ENCODE measurements at places on chromosomes 7 and 10.
A peak's percentile ranks its signal among the peaks of the same experiment; 100 is the strongest.

DNA sequence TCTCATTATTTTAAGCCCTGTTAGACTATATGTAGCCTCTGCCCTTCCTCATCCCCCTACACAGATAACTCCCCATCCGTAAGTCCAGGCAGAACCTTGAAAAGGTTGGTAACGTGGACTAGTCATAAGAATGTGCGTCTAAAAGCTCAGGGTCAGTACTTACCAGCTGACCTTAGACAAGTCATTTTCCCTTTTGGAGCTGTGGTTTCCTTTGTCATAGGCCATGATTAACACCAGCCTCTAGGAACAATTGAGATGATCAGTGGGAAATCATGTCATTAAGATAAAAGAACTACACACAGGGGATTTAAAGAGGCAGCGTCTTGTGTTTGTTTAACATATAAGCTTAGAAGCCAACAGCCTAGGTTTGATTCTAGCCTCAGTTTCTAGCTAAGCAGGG lies 6.9 kb upstream of the UNC5B start:
- no peak for DNase-seq

DNA sequence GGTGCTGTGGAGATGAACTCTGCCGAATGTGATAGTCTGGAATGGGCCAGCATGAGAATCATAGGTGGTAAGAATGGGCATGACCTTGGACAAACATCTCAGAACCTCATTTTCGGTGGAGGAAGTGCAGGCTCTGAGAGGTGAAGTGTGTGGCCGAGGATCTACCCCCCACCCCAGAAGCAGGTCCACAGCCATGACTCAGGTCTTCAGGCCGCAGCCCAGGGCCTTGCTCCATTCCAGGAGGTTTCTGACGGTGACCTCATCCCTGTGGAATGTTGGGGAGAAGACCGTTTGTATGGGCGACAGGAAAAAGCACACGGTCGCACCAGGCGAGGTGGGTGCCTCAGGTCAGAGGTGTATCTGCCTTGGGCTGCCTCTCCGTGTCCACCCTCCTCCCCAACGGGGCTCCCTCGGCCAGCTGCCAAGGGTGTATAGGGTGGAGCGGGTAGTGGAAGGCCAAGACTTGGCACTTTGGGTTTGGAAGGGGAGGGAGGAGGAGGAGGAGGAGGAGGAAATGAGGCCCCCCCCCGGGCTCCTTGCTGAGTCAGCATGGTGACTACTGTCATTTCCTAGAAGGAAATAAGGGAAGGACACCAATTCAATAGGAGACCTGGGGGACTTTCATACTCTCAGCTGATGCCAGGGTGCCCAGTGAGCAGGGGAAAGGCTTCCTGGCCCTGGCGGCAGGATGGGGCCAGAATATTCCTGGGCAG lies 168.0 kb upstream of the RHEB start:
- peak; percentile 93 for DNase-seq

DNA sequence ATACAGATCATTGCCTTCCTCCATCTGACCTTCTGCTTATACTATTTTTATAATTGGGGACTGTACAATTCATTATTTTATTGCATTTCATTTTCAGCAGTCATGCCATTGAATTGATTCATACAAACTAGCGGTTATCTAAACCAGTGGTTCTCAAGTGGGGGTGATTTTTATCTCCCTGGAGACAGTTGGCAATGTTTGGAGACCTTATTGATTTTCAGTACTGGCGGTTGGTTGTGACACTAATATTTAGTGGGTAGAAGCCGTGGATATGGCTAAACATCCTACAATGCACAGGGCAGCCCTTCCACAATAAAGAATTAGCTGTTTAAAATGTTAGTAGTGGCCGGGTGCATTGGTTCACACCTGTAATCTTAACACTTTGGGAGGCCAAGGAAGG lies 765.9 kb downstream of the LRMDA start:
- no peak for DNase-seq

DNA sequence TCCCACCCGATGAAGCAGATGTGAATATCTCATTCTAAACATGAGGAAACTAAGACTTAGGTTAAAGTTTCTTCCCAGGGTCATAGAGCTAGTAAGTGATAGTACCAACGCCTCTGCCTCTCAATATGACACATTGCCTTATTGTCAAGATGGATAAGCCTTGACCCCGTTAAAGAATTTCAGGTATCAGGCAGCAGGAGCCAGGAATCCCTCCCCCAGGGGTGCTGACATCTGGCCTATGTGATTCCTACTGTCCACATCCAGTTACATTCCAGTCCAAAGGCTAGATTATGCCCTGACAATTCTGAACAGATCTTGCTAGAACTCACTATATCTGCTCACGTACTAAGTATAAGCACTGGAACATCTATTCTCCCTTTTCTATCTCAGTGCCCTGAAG lies 58.0 kb upstream of the ASAH2 start:
- DNase-seq: no peak

DNA sequence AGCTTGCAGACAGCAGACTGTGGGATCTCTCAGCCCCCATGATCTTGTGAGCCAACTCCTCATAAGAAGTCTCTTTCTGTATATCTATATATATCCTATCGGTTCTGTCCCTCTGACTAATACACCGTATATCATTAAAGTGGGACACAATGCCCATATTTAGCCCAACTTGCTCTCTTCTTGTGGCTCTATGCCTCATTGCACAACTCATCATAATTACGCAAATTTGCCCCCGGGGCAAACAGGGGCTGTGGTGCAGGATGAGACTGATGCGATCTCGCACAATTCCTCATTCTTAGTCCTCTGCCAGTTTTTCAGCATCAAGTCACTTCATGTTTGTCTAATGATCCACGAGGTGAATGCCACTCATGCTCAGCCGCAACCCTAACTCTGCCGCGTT lies 183.2 kb downstream of the PRPF18 start:
- peak; percentile 63 for DNase-seq

DNA sequence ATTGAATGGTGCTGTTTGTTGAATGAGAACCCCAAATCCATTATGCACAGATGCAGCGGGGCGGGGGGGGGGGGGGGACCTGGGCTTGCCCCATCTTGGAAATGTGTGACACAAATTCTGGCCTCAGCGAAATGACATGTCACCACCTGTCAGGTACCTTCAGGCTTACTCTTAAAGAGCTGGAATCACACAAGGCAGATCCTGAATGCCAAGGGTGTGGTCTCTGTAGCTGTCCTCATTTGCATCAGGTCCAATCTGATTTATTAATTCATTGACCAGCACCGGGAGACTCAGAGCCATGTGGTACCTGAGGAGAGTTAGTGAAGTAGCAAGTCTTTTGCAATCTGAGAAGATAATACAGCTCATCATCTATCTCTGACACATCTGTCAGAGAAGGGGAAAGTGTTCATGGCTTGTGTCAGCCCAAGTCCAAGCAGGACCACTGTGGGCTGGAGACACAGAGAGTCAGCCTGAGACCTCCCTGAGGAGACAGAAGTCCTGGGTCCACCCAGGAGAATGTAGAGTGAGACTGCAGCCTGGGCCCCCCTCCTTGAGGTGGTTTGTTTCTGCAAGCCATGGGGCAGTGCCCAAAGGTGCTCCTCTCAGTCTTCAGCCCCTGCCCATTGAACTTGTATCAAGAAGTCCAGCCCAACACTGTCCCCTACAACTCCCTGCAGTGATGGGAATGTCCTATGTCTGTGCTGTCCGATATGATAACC lies 46.7 kb downstream of the ADCYAP1R1 start:
- no peak for DNase-seq

- DNase-seq: no peak
Measured at GRCh38 chr7:123714296-123715080, 34.3 kb downstream of the WASL start.

DNA sequence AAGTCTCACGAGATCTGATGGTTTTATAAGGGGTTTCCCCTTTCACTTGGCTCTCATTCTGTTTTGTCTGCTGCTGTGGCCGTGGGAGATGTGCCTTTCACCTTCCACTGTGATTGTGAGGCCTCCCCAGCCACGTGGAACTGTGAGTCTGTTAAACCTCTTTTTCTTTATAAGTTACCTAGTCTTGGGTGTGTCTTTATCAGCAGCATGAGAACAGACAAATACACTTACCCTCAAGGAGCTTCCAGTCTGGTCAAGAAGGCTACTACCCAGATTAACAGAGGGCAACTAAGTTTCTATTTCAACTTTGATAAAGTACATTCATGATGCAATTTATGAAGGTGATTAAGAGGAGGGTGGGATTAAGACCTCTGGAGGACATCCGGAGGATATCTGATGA lies 13.1 kb downstream of the SMKR1 start:
- DNase-seq: no peak

GRCh38 chr7:46004965-46005364 lies 83.9 kb upstream of the IGFBP3 start:
- DNase-seq: no peak

- peak; percentile 31 for DNase-seq
Measured at GRCh38 chr10:7410301-7410861, 453 bp downstream of the SFMBT2 start.

- DNase-seq: no peak
Measured at GRCh38 chr7:91778416-91778815, 102.1 kb downstream of the MTERF1 start.

DNA sequence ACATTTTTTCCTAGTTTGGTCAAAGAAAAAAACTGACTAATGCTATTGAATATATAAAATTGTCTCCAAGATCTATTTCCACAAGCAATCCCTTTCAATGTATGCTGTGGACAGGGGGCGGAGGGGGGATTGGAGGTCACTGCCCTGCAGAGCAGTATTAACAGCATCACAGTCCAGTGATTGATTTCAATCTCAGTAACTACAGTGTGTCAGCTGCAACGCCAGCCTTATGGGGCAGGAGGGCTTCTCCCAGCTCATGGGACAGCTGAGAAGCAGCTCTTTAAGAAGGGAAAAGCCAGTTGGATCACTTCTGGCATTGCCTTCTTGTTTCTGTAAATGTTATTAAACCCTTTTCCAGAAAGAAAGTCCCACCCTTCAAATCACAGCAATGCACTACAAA lies 65.0 kb downstream of the RAPGEF5 start:
- DNase-seq: no peak

DNA sequence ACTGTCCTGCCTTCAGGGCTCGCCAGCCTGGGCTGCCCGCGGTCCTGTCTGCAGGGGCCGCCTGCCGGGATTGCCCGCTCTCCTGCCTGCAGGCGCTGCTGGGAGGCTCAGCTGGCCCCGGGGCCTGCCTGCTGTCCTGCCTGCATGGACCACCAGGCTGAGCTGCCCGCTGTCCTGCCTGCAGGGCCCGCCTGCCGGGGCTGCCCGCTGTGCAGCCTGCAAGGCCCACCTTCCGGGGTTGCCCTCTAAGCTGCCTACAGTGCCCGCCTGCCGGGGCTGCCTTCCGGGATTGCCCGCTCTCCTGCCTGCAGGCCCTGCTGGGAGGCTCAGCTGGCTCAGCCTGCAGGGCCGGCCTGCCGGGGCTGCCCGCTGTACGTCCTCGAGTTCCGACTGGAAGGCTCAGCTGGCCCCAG lies 164.4 kb downstream of the GLRX3 start:
- DNase-seq: no peak

DNA sequence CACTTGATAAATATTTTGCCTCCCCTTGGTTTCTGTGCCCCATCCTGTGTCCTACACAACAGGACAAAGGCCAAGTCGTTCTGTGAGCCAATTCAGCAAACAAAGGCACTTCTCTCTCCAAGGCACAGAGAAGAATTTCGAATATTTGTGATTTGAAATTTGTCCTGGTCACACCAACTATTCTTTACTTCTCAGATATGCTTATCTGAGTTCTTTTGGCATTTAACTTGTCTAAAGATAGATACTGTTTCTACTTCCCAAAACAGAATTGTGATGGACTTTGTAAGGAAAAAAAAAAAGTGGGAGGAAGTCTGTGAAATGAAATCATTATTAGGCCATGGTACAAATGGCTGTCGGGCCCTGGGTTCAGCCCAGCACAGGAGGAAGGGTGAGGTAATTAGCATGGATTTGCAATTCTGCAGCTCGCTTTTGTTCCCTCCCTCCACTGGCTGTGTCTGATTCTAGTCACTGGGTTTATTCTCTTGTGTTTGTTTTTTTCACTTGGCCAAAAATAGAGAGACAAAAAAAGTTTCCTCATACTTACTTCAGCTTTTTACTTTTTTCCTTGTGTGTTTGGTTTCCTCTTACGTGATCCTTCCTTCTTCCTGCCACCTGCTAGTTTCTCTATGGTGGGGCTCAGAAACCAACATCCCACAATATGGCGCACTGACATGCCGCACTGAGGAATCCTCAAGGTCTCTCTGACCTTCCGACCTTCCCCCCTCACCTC lies 108.2 kb upstream of the MKLN1 start:
- DNase-seq: no peak

DNA sequence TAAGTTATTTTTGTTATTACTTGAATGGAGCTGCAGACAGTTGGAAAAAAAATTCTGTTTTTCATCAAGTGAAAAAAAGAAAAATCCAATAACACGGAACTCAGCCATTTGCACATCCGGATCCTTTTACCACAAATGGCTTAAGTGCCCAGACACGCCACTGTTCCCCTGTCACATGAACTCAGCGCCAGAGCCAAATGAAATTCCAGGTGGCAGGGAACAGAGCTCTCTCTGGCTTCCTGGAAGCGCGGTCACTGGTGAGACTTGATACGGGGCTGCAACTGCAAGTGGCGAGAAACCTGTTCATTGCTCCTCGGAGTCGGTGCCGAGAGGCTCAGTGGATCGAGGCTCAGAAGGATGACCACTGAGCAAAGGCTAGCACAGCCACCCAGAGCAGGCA lies 60.8 kb upstream of the NPTX2 start:
- DNase-seq: no peak

DNA sequence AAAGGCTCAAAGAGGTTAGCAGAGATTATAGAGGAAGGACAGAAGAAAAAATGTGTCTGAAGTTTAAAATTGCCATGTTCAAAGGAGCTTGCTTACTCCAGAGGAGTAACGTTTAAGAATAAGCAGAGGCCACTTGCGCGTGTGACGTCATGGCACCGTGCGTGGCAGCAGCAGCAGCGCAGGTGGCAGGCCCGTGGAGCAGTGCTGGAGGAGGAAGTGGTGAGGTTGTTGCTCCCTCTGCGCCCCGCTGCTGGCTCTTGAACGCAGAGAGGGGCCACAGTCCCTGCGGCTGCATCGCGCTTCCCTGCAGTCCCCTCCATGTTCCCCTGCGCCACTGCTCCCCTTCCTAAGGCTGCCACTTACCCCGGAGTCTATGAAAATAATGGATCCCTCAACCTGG lies 37.5 kb downstream of the GDI2 start:
- DNase-seq: no peak

DNA sequence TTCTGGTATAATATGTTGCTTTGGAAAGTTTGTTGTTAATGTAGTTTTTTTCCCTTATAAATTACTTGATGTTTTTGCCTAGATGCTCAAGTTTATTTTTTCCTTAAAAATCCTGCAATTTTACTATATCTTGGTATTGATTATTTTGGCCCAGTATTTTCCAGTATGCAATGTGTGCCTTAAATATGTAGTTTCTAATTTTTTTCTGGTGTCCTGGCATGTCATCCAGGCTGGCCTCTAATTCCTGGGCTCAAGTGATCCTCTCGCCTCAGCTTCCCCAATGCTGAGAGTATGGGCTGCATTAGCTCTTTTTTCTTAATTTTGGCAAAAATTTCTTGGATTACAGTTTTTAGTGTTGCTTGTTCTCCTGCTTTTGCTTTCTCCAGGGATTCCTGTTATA lies 57.6 kb downstream of the BMPR1A start:
- no peak for DNase-seq

- DNase-seq: peak; percentile 95
Measured at GRCh38 chr7:50534690-50535290, 30.4 kb downstream of the DDC start.
